ENCODE measurements at places on chromosomes 1 and 21.
A peak's percentile ranks its signal among the peaks of the same experiment; 100 is the strongest.

- DNase-seq = peak; percentile 83
These were observed 8.6 kb upstream of the PLA2G2C start for GRCh38 chr1:20194757-20195461.

DNA sequence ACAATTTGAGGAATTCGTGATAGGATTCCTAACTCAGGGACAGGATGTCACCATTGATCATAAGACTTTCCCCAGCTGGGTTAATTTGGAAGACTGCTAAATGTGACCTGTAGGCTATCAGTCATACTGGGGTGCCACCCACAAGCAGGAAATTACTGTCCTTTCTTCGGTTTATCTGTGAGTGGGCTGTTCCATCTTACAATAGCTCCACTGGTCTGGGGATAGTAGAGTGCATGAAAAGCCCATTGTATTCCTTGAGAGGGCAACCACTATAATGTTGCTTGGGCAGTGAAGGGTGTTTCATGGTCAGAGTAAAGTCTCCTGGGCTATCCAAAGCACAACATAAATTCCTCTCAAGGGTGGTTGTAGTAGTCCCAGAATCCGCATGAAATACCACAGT lies 1523.0 kb upstream of the B3GALT2 start:
- no peak for DNase-seq

DNA sequence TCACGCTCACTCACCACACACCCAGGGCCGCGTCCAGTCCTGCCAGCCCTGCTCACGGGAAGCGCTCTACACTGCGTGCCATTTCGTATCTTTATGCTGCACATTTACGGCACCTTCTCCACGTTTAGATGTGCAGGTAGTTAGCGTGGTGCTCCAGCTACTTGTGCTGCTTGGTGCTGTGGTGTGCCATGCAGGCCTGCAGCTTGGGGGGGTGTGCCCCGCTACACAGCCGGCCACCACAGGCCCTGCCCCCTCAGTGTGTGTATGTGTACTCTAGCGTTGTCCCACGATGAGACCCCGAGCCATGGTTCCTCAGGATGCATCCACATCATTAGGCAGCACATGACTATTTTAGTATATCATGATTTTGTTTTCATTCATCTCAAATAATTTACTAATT lies 38.3 kb downstream of the SNAP47 start:
- DNase-seq = no peak

DNA sequence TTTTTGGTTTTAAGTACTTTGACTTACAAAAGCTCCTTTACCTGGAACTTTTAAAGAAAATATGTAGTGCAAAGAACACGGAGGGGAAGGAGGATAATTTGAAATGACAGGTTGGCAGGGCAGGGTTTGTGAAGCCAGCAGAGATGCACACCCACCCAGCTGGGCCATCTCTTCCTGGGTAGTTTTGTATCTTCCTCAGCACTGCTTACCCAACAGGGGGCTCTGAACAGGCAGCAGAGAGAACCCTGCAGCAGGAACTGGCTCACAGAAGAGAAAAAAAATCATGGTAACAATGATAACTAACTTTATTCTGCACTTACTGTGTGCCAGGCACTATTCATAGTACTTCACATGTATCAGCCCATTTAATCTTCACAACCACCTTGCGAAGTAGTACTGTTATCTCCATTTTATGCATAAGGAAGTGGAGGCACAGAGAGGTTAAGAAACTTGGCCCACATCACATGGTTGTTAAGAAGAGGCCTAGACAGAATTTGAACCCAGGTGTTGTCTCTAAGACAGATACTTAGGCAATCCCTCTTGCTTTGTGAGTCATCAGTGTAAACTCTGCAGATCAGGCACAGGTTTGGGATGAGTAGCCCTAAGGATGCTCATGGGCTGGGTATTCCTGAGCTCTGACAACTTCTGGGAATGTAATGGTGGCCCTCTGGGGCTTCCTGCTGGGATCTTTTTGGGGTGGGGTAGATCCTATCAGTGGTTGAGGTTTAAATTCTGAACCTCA lies 60.8 kb downstream of the ELK4 start:
- no peak for DNase-seq

- DNase-seq = no peak
These were observed 19.9 kb downstream of the FOXO6 start for GRCh38 chr1:41380979-41381691.

DNA sequence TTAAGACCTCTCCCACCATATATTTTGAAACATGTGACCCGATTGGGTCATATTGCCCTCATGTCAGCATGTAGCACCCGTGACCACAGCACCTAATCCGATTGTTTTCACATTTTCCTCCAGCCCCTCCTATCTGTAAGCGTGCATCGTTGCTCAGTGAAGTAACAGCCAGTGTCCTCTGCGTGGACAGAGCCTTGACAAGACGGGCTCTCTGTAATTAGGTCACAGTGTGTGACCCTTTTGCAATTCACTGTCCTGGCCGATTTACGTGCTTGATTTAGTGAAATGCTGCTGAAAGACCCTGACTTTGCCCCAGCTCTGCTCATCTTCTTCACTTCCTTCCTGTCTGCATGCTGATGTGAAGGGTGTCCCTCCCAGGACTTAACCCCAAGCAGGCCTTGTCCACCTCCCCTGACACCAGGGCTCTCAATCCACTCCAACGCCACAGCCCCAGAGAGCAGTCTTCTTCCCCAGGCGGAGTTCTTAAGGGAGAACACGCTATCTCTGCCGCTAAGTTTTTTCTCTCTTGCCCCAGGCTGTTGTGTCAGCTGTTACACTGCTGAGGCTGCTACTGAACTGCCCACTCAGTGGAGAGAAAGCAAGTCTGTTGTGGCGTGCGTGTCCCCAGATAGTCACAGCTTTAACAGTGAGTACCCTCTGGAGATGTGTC lies 19.4 kb downstream of the URB2 start:
- no peak for DNase-seq

DNA sequence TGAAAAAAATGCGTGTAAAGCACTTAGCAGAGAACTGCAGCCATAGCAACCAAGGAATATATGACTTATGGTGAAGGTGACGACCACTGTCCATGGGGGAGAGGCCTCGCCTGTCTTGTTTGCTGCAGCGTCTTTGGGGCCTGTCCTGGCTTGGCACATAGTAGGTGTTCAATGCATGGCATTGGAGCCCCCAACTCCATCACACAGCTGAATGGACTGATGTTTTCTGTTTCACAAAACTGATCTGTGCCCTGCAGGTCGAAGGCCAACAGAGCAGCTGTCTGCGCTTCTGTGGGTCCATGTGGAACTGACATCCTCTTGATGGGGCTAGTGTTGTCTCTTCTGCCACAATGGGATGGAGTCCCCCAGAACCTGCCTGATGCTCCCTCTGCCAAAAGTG lies 296.0 kb downstream of the PTPRU start:
- DNase-seq = no peak

DNA sequence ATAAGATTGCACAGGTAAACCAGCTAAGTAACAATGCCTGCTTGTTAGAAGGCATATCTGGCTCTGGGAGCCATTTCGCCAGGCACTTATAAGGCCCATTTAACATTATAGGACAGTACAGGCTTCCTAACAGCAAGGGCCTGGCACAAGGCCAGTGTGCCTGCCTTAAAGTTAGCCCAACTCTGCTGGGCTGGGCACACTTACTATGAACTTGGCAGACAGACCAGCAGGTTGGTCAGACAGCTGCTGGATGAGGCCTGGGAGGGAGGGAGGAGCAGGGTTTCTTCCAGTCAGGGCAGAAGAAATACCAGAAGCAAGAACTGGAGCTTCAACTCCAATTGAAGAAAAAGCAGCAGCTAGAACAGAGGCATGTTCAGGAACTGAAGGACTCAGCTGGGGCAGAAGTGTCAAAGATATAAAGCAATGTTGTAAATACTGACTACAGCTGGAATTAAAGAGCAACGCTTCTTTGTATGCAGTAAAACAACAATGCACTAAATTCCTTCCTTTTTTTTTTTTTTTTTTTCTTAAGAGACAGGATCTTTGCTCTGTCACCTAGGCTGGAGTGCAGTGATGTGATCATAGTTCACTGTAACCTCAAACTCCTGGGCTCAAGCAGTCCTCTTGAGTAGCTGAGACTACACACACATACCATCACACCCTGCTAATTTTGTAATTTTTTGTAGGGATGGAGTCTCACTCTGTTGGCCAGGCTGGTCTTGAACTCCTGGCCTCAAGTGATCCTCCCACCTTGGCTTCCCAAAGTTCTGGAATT lies 4.9 kb downstream of the CACHD1 start:
- no peak for DNase-seq

DNA sequence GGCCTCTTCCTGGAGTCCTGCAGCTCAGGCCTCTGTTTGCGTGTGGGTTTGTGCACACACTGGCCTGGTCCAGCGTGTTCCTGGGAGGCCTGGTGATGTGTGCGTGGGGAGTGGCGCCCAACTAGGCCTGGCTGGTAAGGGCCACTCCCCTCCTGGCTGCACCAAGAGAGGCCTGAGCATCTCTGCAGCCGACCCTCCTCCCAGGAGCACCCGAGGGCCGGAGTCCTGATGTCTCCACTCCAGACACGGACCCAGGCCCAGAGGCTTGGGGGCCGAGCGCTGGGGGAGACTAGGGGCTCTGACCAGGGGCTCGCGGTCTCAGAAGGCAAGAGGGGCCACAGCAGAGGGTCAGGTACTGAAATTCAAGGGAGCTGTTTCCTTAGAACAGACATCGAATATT lies 33.3 kb downstream of the MORN1 start:
- DNase-seq = no peak

DNA sequence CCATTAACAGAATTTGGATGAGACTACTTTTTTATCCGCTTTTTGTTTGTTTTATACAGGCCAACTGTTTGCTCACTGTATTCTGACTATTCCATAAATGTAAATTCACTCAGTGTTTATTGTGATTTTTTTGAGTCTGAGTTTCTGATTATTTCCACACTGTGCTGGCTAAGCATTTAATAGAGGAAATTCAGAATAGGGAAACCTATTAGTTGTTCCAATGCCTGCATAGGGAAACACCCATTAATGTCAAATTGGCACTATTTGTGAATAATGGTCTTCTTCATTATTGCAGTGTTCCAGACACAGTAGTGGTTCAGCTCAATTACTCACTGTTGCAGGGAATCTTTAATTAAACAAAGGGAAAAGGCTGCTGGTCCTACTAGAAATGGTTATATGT lies 174.7 kb upstream of the SGIP1 start:
- no peak for DNase-seq

GRCh38 chr1:54487571-54488050 lies 60.4 kb upstream of the ACOT11 start:
- no peak for DNase-seq

DNA sequence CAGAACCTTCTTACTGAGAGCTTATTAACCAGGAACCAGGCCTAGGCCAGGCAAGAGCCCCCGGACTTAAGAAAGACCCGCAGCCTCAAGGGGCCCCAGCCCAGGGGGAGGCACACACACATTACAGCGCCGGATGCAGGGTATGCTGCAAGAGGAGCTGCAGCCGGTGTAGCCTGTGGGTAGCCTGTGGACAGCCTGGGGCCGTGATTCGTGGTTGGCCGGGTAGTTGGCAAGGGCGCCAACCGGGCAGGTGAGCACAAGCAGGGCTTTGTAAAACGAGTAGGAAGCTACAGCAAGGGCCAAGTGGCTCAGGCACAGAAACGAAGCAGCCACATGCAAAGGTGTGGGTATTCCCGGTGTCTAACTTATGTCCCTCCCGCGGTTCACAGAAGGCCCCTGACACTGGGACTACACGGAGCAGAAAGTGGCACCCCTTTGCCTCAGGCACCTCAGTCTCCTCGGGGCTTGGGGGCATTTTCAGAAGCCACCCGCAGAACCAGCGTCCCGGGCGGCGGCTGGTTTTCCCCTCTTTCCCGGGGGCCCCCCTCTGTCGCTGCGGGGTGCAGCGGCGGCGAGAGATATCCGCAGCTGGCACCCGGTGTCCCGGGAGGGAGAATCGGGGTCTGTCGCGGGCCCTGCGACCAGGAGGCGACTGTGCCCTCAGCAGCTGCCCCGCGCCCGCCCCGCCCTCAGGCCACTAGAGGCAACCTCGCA lies 40.8 kb downstream of the KIAA1614 start:
- no peak for DNase-seq

DNA sequence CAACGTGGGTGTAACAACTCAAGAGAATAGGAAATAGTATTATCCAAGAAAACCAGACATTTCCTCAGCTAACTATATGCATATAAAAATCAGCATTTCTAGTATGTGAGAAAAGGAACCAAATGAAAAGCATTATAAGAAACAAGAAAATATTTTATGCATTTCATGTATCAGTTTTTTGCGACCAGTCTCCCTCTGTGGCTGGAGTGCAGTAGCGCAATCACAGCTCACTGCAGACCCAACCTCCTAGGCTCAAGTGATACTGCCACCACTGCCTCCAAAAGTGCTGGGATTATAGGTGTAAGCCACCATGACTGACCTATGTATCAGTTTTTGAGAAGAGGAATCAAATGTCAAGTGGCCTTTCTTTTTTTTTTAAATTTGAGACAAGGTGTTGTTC lies 31.0 kb downstream of the SLC16A1 start:
- DNase-seq = no peak

- no peak for DNase-seq
These were observed 763.3 kb upstream of the BRINP3 start for GRCh38 chr1:191240925-191241324.

All from stimulated activated CD4-positive, alpha-beta T cell treated with anti-CD3 and anti-CD28 coated beads, Interleukin-15, amount 100 ng/mL, for 24 hours (primary cell).